ENCODE measurements at places on chromosomes 6 and 20.

GRCh38 chr6:135243871-135244796 is 63.0 kb downstream of the MYB start:
- DNase-seq = peak; percentile 43

- DNase-seq = no peak
Measured at GRCh38 chr6:44650947-44651346, 263.4 kb downstream of the CDC5L start.

GRCh38 chr6:100100776-100101175 is 106.8 kb upstream of the MCHR2 start:
- no peak for DNase-seq

GRCh38 chr6:91291071-91291470 is 704.2 kb upstream of the MAP3K7 start:
- DNase-seq = no peak

DNA sequence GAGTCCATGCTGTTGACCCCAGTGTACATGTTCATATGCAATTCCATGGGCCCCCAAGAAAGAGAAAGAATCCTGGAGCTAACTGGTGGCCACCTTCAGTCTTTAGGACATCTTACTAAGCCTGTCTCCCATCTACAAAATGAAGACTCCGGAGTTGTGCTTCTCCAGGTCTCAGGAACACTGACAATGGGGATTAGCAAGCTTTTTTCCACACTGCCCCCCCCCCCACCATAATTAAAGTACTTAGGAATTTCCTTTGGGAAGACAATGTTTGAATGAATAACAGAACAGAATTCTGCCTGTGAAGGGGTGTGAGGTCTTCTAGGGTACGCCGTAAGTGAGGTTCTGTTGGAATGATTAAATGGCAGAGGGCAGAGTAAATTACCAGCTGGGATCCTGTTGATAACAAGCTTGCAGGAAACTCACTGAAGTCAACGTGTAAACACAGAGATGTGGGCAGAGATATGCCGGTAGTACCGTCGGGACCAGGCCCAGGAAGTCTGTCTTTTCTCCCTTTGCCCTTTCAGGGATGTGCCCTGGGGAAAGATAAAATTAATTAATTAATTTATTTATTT is 63.1 kb downstream of the ANKRD6 start:
- no peak for DNase-seq

DNA sequence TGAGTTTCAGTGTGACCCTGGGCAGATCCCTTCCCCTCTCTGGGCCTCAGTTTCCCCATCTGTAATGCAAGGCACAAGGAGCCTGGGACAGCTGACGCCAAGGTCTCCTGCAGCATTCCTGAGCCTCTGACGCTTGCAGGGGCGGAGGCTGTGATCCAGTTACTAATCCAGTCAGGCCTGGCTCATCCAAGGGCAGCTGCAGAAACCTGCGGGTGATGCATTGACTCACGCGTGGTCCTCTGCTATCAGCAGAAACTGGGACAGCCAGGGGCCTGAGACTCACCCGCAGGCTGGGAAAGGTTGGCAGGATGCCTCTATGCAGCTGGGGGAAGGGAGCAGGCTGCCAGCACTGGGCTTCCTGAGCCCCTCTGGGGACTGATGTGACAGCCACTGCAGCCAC is 65.0 kb upstream of the SIRPA start:
- DNase-seq = no peak

- DNase-seq = no peak
Measured at GRCh38 chr20:11581271-11581670, 336.4 kb upstream of the BTBD3 start.

DNA sequence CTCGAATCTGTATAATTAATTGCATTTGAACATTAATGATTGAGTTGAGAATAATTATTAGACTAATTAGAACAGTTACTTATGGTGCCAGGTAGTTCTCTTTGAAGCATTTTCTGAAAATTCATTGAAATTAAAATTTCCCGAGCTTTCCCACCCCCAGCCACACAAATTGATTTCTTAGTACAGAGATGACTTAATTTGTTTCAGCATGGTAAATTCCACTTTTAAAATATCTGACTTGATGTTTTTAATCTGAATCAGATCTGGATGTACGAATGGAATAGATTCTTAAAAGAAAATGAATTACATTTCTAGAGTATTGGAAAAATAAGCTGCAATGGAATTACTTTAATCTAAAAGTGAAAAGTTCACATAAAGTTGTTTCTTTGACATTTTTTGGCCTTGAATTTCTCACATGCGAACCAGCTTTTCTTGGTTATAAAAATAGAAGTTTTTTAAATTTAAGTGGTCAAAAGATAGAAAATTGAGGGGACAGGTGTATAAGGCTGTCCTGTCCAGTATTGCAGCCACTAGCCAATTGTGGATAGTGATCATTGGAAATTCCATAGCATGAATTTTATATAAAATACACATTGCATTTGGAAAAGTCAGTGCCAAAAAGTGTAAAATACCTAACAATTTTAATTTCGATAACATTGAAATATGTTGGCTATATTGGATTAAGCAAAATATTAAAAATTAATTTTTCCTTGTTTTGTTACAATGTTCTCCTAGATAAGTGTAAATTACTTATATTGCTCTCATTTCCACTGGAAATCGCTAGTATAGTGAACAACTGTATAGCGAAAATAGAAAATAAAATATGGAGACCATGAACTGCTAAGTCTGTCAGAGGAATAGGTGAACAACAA is 102.9 kb downstream of the OR2B2 start:
- DNase-seq = no peak

- no peak for DNase-seq
Measured at GRCh38 chr6:35473075-35473849, 5.1 kb downstream of the RPL10A start.

DNA sequence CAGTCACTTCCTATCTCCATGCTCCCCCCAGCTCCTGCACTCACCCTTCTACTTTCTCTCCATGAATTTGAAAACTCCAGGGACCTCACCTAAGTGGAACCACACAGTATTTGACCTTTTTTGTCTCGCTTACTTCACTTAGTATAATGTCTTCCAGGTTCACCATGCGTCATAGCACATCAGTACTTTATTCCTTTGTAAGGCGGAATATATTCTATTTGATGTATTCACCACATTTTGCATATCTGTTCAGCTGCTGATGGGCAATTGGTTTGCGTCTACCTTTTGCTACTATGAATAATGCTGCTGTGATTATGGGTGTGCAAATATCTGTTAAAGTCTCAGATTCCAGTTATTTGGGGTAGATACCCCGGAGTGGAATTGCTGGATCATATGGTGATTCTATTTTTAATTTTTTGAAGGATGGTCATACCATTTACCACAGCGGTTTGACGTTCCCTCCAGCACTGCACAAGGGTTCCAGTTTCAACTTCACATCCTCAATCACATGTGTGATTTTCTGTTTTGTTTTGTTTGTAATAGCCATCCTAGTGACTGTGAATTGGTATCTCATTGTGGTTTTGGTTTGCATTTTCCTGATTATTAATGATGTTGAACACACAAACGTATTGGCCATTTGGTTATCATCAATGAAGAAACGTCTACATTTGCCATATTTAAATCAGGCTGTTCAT is 20.3 kb upstream of the SYNDIG1 start:
- DNase-seq = peak; percentile 25

GRCh38 chr6:26183581-26184366 is 96.5 kb downstream of the HFE start:
- peak; percentile 80 for DNase-seq

DNA sequence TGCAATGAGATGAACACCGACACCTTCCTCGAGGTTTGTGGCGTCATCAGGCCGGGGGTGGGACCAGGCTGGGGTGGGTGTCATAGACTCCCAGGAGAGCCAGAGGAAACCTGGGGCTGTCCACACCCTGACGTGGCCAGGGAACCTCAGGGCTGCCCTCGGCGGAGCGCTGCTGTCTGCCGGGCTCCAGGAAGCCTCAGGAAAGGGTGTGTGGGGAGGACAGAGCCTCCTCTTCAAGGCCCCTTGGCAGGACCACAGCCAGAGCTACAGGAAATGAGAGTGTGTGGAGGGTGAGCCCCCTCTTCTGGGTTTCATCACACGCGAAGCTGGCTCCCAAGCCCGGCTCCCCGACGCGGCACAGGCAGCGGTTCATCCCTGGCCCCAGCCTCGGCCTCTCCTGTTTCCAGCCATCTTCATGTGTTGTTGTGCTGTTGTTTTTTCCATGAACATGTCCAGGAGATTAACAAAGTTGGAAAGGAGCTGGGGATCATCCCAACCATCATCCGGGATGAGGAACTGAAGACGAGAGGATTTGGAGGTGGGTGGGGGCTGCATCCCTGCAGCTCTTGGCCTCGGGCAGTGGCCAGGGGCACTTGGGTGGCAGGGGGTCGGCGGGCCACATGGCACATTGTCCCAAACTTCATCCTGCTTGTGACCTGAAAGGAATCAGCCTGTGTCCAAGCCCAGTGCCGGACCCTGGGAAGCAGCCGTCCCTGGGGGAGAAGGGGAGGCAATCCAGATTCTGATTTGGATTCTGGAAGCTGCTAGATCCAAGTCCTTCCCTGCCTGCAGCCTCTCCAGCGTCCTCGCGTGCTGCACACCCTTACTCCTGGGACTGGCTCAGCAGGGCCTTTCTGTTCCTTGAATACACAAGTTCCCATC is 6.4 kb downstream of the NPEPL1 start:
- DNase-seq = no peak

DNA sequence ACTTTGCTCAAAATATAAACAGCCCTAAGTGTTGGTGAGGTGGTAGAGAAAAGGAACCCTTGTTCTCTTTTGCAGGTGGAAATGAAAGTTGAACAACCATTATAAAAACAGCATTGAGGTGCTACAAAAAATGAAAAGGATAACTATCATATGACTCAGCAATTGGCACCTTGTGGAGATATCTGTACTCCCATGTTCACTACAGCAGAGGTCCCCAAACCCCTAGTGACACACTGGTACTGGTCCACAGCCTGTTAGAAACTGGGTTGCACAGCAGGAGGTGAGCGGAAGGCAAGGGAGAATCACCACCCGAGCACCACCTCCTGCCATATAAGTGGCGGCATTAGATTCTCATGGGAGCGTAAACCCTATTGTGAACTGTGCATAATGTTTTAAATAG is 267.4 kb upstream of the THEMIS start:
- DNase-seq = peak; percentile 22

GRCh38 chr20:53671370-53671769 is 77.7 kb upstream of the ZNF217 start:
- DNase-seq = no peak
